ENCODE measurements at places on chromosomes 6 and 20.

DNA sequence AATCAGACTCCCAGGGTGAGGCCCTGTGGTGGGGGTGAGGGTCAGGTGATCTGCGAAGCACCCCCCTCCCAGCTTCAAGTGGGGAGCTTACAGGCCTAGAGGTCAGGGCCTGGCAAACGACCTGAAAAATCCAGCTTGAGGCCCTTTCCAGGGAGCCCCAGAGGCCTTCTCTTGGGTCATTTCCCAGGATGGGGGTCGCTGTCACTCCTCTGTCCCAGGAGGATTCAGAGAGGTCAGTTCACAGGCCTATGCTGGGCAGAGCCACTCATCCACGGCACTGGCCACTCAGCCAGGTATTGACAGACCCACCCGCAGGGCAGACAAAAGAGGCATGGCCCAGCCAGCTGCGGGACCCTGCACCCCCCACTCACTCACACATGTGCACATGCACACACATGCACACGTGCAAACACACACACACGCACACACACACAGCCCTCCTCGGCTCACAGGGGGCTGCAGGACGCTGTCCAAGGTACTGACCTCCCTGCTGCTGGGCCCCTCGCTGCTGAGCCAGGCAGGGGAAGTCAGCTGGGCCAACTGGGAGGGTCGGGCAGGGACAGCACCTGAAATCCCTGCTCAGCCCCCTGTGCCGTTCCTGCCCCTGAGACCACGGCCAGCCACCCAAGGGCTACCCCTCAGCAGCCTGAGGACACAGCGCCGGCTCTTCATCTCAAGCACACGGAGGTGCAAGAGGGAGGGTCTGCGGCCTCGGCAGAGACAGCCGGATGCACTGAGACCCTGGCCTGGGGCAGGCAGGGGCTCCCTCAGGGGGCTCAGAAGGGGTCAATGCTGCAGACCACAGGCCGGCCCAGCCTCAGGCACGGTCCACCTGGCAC is 113.8 kb downstream of the TAF4 start:
- no peak for DNase-seq

DNA sequence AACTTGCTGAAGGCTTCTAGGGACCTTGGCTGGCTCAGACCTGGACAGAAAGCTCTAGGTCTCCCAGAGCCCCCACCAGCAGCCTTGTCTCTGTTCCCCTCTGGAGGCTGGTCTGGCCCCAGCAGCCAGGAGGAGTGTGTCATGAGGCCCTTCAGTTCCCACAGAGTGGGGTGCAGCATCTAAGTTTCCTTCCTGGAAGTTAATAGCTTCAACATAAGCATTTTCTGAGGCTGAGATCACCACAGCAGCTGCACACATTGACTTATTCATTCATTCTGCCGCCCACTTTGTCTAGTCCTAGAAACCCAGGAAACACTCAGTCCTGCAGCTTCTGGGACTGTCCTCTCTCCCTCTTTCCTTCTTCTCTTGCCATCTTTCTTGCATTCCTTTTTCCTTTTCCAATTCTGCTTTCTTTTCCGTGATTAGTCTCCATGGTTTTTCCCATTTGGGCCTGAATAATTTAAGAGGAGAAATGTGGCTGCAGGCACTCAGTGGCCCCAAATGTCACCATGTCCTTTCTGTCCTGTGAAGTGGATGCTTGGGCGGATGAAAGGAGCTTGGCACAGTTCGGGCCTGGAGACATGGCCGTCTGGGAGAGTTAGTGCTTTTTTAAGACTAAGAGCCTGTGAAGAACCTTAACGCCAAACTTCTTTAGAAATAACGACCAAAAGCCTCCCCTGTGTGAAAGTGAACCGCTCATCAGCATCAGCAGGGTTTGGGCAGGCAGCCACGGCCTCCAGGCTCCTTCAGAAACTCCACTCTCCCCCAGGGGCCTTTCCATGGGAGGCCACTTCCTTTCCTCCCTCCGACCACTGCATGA is 31.0 kb upstream of the PCMTD2 start:
- no peak for DNase-seq

DNA sequence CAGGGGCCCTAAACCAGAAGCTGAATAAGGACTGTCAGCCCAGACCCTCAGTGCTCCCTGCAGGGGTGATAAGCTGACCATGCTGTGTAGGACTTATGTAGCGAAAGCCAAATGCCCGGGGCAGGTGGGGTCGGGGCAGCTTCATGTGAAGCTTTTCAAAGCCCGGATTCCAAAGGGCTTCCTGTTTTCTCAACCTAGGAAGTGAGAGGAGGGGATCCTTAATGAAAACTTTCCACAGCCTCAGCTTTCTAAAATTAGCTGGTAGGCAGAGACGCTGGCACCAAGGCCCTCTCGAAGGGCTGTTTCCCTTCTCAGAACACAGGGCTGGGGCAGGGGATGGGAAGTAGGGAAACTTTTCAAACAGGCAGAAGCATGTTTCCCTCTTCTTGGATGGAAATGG is 148.9 kb downstream of the NFATC2 start:
- DNase-seq, result no peak

- no peak for DNase-seq
Measured at GRCh38 chr6:111549746-111550145, 55.9 kb downstream of the TRAF3IP2 start.

- DNase-seq, result no peak
Measured at GRCh38 chr6:138393871-138394783, 9.9 kb upstream of the HEBP2 start.

DNA sequence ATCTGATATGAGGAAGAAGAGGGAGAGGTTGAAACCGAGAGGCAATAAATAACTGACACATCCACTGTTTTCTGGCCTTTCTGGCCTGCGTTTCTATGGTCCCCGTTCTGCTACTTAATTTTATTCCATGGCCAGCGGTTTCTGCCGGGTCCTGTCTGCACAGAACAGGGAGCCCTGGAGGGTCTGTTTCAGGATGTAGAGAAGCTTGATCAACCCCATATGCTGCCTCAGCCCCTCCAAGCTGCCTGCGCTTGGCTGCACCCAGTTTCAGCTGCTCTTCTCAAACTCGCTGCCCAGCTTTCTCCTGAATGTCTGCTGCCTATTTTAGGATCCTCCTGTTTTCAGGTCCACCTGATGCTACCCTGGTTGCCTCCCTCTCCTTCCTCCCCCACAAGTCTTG is 18.5 kb upstream of the PACSIN1 start:
- no peak for DNase-seq

DNA sequence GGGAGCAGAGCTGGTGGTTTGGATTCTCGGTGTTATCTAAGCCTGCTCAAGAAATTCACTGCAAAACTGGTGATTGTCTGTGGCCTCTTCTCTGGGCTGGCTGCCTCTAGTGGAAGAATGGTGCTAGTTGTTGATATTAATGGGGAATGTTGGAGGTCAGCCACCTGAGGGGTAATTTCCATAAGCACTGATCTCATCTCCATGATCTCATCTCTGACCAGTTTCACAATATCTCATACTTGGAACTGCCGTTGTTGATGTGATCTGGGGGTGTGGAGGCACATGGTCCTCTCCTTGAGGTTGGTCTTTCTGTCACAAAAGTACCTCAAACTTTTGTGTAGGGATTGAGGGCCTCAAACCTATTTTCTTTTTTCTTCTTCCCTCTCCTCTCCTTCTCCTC is 102.6 kb downstream of the CD109 start:
- DNase-seq, result peak; percentile 4

GRCh38 chr6:163199371-163199770 is 215.1 kb upstream of the QKI start:
- no peak for DNase-seq

GRCh38 chr6:14739827-14740226 is 506.0 kb upstream of the JARID2 start:
- DNase-seq, result no peak

GRCh38 chr6:110378552-110378951 is 20.4 kb upstream of the METTL24 start:
- no peak for DNase-seq

DNA sequence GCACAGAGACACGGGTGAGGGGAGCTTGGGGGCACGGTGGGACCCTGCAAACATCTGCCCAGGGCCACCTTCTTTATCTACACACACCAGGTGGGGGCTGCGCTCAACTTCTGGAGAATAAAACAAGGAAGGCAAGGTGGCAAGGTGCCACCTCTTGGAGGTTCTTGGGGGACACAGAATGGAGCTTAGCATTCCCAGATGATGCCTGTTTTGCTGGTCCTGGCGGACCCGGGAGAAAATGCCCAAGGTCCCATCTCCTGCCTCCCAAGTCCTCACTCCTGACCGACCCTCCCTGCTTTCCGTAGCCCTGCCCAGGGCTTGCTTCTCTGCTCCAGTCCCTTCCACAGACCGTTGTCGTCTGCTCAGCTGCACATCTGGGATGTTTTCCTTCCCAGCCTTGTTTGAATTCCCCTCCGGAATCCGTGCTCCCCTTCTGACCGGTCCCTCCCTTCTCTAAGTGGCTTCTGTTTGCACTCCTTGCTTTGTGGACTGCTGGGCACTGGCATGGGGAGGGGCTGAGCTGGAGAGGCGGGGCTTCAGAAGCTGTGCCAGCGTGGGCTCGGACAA is 13.1 kb downstream of the ITPR3 start:
- no peak for DNase-seq

GRCh38 chr20:20593447-20594170 is 118.8 kb downstream of the RALGAPA2 start:
- DNase-seq, result peak; percentile 8

DNA sequence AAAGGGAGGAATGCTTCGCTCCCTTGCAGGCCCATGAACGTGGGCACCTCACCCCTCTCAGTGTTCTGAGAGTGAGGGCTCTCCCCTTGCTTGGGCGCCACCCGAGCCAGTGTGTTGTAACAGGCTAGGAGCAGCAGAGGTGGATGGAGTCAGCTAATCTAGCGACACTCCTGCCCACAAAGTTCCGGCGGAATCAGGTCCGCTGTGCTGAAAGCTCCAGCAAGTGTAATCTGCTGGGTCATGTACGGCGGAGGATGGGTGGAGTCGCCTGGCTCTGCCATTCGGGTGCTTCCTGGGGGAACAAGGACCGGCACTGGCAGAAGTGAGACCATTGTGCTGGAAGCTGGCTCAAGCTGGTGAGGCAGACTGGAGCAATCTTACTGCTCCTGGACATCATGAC is 1310.1 kb downstream of the EPHA7 start:
- no peak for DNase-seq

- DNase-seq, result no peak
Measured at GRCh38 chr20:45946149-45946970, 11.9 kb downstream of the PCIF1 start.

- peak; percentile 72 for DNase-seq
Measured at GRCh38 chr6:29702519-29703103, 20.6 kb upstream of the HLA-F start.

DNA sequence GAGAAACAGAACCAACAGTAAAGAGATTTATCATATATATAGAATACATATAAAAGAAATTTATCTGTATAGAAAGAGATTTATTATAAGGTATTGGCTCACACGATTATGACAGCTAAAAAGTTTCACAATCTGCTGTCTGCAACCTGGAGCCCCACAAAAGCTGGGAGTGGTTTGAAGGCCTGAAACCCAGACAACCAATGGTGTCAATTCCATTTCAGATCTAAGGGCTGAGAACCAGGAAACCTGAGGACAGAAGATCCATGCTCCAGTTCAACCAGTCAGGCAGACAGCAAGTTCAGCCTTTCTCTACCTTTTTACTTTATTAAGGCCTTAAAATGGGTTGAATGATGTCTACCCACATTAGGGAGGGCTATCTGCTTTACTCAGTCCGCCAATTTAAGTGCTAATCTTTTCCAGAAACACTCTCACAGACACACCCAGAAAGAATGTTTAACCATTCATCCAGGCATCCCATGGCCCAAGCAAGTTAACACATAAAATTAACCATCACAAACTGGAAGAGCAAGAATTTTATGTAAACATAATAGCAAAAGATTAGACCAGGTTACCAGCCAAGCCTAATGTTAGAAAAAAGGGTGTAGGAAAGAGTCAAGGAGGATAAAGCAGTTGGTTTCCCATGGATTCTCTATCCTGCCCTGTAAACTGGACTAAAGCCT is 170.9 kb downstream of the FUT9 start:
- no peak for DNase-seq

- DNase-seq, result peak; percentile 91
Measured at GRCh38 chr20:38873050-38873581, 53.1 kb upstream of the FAM83D start.

- DNase-seq, result no peak
Measured at GRCh38 chr6:39566456-39566855, 158.8 kb downstream of the KIF6 start.

GRCh38 chr6:144811140-144811539 is 526.0 kb downstream of the UTRN start:
- DNase-seq, result no peak

DNA sequence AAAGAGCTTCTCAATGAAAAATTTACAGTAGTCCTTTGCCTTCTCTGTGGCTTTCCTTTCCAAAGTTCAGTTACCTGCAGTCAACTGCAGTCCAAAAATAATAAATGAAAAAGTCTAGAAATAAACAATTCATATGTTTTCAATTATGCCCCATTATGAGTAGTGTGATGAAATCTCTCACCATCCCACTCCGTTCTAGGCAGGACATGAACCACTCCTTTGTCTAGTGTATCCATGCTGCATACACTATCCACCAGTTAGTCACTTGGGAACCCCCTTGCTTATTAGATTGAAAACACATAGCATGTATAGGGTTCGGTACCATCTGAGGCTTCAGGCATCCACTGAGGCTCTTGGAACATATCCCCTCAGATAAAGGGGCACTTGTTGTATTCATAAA is 80.6 kb upstream of the EYA4 start:
- DNase-seq, result no peak

GRCh38 chr6:1335367-1336037 is 23.6 kb downstream of the FOXQ1 start:
- DNase-seq, result no peak

DNA sequence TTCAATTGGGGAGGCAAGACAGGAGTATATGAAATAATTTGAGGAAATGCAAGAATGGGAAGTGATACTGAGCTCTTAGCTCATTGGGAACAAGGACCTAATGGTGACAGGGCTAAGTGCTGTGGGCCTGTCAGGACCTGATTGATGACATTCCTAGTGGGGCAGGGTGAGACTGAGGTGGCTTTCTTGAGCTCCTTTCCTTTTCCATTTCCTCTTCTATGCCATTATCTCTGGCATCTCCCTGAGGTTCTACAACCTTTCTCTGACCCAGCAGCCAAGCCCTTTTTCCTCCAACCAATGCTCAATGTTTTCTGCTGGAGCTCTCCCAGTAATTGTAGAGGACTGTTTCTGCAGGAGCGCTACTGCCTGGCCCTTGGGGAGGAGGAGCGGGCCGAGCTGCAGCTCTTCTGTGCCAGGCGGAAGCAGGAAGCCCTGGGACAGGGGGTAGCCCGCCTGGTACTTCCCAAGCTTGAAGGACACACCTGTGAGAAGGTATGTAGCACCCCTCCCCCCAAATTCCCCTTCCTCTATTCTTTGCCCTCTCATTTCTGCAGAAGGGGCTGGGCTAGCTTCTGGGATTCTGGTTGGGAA is 2.8 kb upstream of the TOMM6 start:
- no peak for DNase-seq

- no peak for DNase-seq
Measured at GRCh38 chr6:146578054-146578453, 20.7 kb upstream of the ADGB start.

Data from stimulated activated CD4-positive, alpha-beta T cell treated with anti-CD3 and anti-CD28 coated beads, Interleukin-1b, Interleukin-23, amount 100 ng/mL, for 48 hours (primary cell).